ENCODE measurements at places on chromosomes 5 and 9.

DNA sequence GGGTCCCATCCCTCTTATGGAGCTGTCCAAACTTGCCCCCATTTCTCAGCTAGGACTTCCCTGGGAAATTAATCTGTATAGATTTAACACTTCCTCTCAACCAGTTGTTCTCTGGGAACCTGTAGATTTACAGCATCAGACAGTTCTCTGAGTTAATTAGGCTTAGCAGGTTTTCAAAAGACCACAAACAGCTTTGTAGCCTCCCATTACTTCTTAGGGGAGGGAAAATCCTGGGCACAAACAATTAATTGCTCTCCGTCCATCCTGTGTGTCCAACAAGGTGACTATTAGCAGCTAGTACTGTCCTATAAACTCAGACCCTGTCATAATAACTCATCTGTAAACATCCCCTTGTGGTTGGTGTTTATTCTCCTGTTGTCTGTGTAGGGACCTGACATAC lies 197.9 kb downstream of the GOLPH3 start:
- DNase-seq: peak; percentile 3

- DNase-seq: no peak
Measured at GRCh38 chr5:74244406-74244805, 396.1 kb downstream of the ENC1 start.

GRCh38 chr9:33852216-33852826 lies 35.4 kb downstream of the UBE2R2 start:
- DNase-seq: peak; percentile 58

DNA sequence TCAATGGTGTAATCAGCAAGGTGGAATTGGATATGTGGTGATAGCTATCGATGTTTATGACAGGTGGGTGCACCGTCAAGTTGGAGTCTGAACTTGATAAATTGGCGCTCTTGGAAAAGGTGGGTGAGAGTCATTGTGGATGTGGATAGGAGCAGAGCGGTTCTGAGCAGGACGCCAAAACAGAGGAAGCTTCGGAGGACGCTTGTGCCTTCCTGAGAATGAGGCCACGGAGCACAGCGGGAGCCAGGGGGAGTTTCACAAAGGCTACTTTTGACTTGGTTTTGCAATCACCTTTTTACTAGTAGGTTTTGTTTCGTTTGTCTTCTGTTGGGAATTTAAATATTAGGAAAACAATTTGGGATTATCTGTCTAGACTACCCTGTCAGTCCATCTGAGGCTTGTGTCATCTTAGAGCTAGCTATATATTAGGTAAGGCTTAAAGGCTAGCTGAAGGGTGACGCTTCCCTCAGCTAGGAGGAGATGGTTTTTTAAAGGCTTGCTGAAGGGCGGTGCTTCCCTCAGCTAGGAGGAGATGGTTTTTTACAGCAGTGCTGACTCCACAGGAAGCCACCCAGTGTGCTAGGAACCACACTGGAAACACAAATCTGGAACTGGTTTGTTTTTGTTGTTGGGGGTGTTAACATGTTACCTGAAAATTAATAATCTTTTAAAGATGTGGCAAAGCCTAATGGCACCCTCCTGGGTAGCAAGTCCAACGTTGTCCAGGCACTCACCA lies 142.4 kb upstream of the IRX4 start:
- peak; percentile 41 for DNase-seq

DNA sequence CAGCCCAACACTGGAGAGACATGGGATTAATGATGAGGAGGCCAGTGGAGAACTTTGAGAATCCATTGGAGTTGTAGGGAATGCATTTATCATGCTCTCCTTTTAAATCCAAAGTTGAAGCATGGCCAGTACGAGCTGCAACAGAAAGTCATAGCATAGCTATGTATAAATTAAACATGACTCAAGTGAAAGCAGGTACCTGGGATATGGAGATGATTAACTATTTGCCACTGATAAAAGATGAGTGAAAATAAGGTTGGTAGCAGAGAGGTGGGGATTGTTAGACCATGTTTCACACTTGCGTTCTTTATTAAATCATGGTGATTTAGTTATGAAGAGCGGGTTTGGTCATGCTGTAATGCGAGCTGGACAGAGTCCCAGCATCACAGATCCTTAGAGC lies 189.6 kb downstream of the ARHGEF28 start:
- no peak for DNase-seq
